ENCODE measurements at places on chromosomes 16 and 17.

DNA sequence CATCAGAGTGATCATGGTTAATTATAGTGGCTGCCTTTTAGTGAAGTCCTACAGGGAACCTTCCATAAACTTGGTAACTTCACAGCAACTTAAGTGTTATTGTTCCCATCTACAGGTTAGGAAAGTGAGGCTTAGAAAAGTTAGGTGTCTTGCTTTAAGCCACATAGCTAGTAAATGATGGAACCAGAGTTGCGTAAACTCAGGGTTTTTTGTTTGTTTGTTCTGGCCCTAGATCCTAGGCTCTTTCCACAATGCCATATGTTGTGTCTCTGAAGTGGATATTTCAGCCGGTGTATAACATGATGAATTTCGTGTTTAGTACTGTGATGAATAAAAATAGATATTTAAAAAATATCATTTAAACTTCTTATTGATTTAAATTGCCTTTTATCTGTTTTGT lies 27.6 kb downstream of the DNAH9 start:
- no peak for DNase-seq

- no peak for DNase-seq
Observed at GRCh38 chr17:47703191-47703591, 9.2 kb downstream of the TBKBP1 start.

GRCh38 chr16:1184980-1185379 lies 32.1 kb downstream of the CACNA1H start:
- DNase-seq = no peak

DNA sequence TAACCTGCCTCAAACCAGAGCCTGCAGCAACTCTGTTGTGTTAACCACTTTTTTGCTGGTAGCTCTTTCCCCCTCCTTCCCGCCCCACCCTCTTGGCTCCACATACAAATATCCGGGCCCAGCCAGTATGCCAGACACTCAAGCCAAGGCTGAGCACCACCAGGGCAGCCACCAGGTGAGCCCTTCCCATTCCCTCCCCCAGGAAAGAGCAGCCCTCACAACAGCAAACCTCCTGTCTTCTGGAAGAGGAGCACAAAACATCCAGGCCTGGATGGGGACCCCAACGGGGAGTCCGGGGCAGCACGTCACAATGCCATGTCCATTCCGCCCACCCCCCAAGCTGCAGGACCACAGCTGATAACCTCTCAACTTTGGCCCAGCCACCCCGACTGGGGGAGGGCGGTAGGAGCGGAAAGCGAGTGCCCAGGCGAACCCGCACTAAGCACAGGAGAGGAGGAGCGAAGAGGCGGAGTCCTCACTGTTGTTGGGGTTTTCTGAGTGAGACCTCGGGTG lies 757 bp downstream of the ORMDL3 start:
- DNase-seq = no peak

DNA sequence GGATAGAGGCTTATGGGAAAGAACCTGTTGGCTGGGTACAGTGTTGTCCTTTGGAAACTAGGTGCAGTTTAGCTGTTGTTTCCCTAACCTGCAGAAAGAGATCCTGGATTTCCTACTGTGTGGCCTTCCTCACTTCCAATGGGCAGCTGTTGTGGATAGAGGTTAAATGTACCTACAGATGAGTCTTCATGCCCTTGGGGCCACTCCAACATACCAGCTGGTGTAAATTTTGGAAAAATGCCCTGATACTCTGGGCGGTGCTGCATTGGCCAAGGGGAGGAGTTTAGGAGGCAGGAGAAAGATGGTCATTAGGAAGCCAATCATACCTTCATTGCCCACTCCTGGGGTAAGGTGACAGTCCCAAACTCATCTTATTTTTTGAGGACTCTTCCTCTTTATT lies 70.2 kb downstream of the SNX11 start:
- DNase-seq = no peak

DNA sequence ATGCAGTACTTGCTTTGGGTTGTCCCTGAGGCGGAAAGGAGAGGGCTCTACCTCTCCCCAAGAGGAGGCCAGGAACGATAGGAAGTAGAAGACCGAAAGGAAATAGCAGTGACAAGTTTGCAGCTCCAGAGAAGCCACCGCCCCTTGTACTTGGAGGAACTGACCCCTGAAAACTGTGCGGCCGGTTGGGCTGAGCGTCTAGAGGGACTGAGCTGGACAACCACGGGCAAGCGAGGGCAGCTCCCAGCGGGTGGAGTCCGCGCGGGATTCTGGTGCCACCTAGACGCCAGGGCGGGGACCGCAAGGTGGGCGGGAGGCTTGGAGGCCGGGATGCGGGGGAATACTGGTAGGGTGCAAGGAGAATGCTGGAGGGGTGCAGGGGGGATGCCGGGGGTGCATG lies 1.3 kb upstream of the SLC6A4 start:
- no peak for DNase-seq

DNA sequence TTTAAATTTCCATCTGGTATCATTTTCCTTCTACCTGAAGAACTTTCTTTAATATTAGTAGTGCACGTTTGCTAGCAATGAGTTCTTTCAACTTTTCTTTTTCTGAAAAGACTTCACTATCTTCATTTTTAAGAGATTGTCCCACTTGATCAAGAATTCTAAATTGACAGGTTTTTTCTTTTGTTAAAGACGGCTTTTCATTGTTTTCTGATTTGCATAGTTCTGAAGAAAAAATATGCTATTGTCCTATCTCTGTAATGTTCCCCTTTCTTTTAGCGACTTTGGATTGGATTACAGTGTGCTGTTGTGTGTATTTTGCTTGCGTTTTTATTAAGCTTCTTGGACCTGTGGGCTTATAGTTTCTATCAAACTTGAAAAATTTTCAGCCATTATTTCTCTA lies 126.3 kb upstream of the NACA2 start:
- DNase-seq = no peak

DNA sequence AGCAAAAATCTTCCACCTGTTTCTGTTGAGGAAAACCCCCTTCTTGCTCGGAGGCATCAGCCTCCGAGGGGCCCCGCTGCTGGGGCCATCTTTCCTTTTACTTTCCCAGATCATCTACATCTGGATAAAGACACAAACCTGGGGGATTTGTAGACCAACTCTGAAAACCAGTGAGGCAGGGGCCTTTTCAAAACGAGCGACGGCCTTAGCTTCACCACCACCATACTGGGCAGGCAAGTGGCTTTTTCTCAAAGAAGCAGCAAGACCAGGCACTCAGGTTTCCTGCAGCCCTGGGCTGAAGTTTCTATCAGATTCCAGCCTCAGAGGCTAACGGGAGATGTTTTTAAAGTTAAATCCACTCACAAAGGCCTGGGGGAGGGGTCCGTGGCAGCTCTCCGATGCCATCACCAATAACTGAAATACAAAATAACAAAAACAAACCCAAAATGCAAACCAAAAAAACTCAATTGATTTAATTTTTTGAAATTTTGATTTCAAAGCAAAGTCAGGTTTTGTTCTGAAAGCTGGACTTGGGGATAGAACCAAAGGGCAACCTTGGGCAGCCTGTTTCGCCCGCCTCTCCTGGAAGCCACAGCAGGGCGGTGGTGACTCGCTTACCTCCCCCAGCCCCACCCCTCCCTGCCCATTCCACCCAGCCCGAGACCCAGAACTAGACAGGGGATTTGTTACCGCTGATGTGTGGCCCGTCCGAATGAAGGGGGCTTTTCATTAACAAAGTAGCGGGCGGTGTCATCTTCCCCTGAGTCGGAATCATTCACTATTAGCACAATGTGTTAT lies 55.8 kb downstream of the SALL1 start:
- no peak for DNase-seq

DNA sequence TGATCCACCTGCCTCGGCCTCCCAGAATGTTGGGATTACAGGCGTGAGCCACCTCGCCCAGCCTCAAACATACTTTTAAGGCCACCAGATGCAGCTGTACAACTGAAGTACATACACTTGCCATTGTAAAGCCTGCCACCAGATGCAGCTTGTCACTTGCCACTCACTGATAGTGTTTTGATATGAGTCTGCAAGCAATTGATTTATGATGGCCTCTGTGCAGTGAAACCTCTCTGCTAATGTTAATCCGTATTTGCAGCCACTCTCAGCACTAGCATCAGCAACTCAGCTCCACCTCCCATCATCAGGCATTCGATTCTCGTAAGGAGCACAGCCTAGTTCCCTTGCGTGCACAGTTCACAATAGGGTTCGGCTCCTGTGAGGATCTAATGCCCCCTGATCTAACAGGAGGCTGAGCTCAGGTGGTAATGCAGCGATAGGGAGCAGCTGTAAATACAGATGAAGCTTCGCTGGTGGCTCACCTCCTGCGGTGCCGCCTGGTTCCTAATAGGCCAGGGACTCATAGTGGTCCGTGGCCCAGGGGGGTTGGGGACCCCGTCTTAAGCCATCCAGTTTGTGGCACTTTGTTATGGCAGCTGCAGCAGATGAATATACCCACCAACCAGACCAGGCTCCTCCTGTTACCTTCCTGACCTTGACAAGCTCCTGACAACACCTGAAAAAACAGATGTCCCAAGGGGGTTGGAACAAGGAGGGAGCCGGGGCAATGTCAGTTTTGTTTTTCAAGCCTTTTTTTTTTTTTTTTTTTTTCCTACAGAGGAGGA lies 1.3 kb upstream of the HERPUD1 start:
- no peak for DNase-seq

DNA sequence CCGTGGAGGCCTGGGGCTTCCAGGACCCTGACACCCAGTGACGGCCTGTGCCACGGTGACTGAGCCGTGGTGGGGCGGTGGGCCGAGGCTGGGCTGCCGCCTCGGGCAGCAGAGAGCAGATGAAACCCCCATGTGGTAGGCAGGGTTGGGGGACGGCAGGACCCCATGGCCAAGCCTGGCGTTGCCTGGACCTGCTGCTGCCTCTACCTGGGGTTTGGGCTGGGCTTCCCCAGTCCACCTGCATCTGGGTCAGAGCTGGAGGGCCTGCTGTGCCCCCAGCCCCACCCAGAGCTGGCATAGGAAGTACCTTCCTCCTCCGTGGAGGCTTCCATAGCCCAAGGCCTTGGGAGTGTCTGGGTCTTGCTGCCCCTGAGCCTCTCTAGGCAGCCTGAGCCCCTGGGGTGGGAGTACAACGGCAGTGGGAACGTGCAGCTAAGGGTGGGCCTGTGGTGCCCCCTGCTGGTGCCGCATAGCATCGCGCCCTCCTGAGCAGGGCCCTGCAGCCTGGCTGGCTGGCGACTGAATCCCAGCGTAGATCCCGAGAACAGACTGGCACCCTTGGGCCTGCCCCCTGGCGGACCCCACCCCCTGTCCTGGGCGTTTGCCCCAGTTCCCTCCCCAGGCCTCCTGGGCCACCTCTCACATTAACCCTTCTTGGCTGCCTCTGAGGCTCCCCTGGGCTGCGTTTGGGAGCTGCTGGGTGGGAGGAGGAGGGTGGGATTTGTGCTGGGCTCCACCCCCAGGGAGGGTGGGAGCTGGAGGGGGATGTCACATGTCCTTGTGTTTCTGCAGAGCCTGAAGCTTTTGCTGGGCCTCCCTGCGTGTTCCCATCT lies 12.6 kb upstream of the ATP6V0C start:
- DNase-seq = peak; percentile 64

GRCh38 chr16:77273-77806 lies 685 bp upstream of the MPG start:
- no peak for DNase-seq

GRCh38 chr16:78926723-78927210 lies 673.8 kb downstream of the MAF start:
- no peak for DNase-seq

- no peak for DNase-seq
Observed at GRCh38 chr17:21302711-21303425, 18.4 kb downstream of the MAP2K3 start.

DNA sequence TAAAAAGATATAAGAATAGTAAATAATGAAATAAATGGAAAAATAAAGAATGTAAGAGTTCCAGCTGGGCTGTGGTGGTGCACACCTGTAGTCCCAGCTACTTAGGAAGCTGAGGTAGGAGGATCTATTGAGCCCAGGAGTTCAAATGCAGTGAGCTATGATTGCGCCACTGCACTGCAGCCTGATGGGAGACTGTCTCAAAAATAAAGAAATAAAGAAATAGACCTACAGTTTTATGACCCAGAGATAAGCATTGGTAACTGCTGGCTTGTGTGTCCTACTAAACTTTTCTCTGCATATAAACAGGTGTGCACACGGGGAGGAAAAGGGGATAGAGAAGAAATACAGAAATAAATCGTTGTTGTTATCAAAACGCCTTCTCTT lies 7.8 kb upstream of the PDP2 start:
- DNase-seq = no peak

GRCh38 chr16:75138636-75139035 lies 9.7 kb upstream of the ZFP1 start:
- no peak for DNase-seq

GRCh38 chr16:82660075-82660645 lies 33.4 kb downstream of the CDH13 start:
- DNase-seq = no peak

DNA sequence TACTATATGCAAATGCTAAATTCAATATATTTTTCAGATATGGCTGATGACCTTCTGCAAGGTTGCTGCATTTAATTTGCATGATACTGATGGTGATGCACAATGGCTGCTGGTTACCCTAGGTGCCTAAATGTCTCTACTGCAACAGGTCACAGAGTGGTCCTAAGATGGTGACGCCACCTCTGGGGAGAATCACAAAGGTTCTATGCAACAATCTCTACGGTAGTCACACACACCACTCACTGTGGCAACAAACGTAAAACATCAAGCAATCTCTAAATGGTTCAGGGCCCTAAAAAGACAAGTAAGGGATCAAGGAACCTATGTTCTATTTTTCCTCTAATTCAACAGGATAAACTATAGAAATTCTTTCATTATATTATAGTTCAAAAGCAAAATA lies 293.3 kb downstream of the CEP112 start:
- DNase-seq = no peak

- no peak for DNase-seq
Observed at GRCh38 chr16:49671333-49671732, 184.6 kb downstream of the ZNF423 start.

GRCh38 chr17:69325518-69326376 lies 1.2 kb downstream of the ABCA5 start:
- no peak for DNase-seq

DNA sequence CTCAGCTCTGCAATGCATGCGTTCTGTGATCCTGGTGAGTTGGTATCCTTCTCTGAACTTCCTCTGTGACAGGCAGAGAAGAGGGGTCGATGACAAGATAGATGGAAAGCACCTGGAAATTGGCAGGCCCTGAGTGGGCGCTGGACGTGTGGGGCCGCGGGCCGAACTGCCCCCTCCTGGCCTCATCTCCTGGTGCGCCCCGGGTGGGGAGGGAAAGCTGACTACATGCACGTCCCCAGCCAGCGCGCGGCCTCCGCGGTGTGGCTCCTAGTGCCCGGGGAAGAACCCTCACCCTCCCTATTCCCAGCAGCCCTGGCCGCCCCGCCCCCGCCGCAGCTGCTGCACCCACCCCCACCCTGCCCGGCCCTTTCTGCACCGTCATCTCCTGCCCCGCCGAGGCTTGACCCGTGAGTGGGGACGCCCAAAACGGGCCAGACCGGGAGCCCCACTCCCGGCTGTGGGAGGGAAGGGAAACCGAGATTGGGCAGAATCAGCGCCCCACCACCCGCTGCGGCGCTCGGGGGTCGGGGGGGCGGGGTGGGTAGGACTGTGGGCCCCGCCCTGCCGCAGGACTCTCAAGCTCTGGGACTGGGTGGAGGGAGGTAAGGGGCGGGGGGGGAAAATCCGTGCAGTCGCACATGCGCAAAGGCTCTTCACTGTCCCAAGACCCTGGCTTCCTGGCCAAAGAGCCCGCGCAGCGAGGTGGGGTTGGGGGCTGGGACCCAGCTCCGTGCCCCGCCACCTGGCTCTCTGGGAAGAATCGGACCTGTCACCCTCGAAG lies at the start of gene NOL3:
NOL3 (plus strand) TSS at position 371 of the 781 bp plus-strand sequence.
- no peak for DNase-seq

- no peak for DNase-seq
Observed at GRCh38 chr16:73018821-73019456, 29.0 kb downstream of the ZFHX3 start.

- DNase-seq = no peak
Observed at GRCh38 chr17:78381601-78382232, 3.3 kb downstream of the PGS1 start.

Measured in stimulated activated CD8-positive, alpha-beta memory T cell treated with anti-CD3 and anti-CD28 coated beads, Interleukin-12 subunit alpha, Interleukin-12 subunit beta, amount 100 ng/mL, for 1 hour (primary cell).